ENCODE measurements at places on chromosomes 11 and 22.
A peak's percentile ranks its signal among the peaks of the same experiment; 100 is the strongest.

DNA sequence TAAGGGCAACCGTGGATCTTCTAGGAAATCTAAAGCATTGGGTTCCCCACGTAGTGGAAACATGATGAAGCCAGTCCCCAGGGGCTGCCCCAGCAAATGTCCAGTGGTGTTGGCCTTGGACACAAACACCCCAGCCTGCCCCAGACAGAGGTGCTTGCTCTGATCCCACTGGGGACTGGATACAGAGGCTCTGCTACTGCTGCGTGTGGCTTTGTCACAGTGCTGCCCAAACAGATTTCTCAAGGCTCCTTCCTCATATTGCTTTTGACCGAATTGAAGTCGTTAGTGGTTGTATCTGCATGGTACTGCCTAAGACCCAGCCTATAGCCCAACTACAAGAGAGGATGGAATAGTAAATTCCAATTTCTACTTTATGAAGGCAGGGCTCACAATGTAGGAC is 40.1 kb upstream of the CD44 start:
- DNase-seq = no peak

DNA sequence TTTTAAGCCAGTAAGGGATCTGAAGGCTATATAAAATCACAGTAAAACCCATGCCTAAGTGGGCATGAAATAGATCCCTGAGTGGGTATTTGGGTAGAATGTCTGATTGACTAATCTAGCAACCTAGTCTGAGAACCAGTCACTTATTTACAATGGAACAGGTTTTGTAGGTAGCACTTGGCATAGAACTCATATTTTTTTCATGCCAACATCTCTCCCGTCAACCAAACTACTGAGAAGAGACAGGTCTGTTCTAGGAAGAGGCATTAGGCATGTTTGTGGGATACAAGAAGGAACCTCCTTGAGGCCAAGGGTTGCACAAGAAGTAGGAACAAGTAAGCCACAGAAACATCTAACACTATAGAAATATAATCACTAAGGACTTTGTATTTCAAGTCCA is 840.4 kb upstream of the TENM4 start:
- DNase-seq = no peak

GRCh38 chr11:2092464-2092910 is 46.7 kb downstream of the IGF2 start:
- DNase-seq = no peak

- DNase-seq = peak; percentile 65
Observed at GRCh38 chr11:75445315-75445953, 12.4 kb upstream of the KLHL35 start.

DNA sequence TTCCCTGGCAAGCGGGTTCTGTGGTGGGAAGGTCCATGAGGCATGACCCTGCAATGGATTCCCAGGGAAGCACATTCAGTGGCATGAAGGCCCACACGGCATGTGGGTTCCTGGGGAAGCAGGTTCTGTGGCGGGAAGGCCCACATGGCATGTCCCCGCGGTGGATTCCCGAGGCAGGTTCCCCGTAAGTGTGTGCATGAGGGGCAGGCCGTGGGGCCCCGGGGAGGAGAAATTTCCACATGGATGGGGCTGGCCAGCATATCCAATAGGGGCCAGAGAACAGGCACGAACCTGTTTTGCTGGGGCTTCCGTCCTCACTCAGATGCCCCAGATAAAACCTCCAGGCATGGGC is 83.7 kb downstream of the PHF21B start:
- no peak for DNase-seq

GRCh38 chr22:49553076-49553475 is 274.6 kb downstream of the BRD1 start:
- no peak for DNase-seq

GRCh38 chr11:100192181-100192580 is 494.9 kb upstream of the ARHGAP42 start:
- no peak for DNase-seq

GRCh38 chr11:15367695-15368094 is 253.0 kb downstream of the INSC start:
- DNase-seq = no peak

- no peak for DNase-seq
Observed at GRCh38 chr22:48459859-48460823, 1367.5 kb downstream of the BRD1 start.

DNA sequence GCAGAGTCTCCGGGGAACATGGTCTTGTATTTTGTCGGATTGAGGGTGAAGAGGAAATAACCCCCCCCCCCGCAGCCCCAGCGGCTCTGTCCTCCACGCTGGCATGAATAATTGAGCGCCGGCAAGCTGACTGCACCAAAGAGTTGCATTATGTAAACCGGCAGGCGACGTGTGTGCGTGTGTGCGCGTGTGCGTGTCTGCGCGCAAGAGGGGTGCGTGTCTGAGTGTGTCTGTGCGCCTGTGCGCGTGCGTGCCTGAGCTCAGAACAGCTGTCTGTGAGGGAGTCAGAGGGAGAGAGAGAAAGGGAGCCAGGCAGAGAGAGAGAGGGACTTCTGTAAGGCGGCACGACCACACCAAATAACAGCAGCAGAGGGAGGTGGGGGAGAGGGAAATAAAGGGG is 94.4 kb downstream of the SCN3B start:
- DNase-seq = no peak

DNA sequence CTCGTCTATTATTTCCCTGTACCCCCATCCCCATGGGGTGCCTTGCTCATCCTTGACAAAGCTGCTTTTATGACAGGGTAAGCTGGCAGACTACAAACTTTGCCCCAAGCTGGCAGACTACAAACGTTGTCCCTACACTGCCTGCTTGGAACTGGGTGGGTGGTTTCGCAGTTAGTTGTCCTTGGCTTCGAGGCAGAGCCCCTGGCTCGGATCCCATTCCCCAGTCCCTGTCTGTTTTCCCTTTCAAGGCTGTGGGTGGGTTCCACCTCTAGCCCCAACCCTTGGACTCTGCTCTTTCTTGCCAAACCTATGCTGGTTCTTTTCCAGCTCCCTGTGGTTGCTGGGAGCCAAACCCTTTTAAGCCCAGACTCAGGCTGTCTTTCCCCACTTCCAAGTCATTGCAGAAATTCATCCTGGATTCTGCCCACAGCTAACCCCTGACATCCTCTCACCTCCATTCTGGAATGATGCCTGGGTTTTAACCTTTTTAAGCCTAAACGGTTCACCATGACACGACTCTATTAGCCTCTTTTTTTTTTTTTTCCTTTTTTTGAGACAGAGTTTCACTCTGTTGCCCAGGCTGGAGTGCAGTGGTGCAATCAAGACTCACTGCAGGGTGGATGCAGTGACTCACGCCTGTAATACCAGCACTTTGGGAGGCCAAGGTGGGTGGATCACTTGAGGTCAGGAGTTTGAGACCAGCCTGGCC is 9.2 kb upstream of the RBM14 start:
- DNase-seq = no peak
